ENCODE measurements at places on chromosomes 13 and 19.

GRCh38 chr13:51538591-51539179 lies 45.6 kb upstream of the WDFY2 start:
- DNase-seq: no peak

GRCh38 chr19:3504735-3505134 lies 1.4 kb upstream of the FZR1 start:
- no peak for DNase-seq

- DNase-seq: no peak
Measured at GRCh38 chr13:22789027-22789593, 391.7 kb upstream of the SGCG start.

- peak; percentile 48 for DNase-seq
Measured at GRCh38 chr19:13748169-13748828, 16.0 kb upstream of the MRI1 start.

- peak; percentile 13 for DNase-seq
Measured at GRCh38 chr13:50649211-50649610, 194.3 kb downstream of the DLEU7 start.

DNA sequence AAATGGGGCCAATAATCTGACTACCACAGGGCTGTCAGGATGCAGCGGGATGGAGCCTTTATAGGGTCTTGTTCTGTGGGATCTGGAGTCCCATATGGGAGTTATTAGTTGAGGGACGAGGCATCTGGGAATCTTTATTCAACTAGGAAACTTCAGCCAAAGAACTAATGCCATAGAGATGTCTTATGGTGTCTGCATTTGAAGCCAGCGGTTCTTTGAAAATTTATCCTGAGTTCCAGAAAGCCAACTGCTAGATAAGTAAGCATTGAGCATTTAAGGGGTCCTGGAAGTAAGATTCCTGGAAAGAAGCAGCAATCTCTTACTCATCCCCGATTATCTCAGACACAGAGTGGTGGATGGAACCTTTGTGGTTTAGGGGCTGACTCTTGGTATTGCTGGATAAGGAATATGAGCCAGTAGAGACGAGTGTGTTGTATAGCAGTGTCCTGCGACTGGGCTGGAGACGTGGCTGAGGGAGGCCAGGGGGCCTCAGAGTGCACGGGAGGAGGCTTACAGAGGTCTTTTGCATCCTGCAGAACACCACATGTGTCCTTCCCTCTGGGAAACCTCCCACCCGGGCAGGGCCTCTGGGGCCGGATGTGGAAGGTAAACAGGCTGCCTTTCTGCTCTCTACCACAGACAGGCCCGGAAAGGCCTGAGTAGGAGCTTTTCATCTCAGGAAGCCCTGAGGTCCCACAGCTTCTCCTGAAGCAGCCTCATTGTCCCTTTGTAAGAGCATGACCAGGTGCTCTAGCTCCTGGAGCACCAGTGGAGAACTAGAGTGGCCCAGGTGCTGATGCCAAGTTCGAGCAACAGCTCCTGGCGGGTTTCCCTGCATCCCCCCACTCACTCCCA lies 28.8 kb downstream of the ACTN4 start:
- peak; percentile 83 for DNase-seq

- no peak for DNase-seq
Measured at GRCh38 chr13:112974671-112975070, 5.7 kb downstream of the MCF2L start.

GRCh38 chr13:55652657-55653056 lies 1488.1 kb upstream of the PRR20A start:
- DNase-seq: no peak

- DNase-seq: no peak
Measured at GRCh38 chr13:112867301-112867711, 101.7 kb upstream of the MCF2L start.

DNA sequence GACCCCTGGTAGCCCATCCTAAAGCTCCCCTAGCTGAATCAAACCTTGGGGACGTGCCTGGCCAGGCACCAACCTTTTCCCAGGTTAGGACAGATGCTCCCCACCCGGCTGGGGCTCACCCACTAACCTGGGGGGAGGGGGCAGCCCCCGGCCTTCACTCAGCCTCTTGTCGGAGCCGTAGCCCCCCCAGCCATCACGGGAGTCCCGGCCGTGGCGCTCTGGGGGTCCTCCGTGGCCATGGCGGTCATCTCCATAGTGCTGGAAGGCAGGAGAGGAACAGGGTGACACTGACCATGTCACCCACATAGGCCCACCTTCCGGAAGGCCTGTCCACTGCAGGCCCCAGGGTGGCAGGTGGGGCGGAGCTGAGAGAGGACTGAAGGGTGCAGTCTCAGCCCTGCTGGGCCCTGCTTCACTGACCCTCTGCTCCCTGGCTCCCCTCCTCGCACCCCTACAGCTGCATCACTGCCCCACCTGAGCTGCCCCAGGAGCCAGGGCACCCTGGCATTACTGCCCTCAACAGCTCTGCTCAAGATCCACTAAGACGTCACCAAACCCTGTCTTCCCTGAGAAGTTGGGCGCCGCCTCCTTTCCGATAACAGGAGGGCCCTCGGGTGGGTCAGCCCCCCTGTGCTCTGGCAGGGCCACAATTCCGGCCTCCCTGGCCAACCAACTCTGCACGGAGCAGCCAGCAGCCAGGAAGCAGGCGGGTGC lies 22.6 kb upstream of the TINCR start:
- no peak for DNase-seq

GRCh38 chr13:110015253-110015652 lies 228.9 kb upstream of the IRS2 start:
- peak; percentile 25 for DNase-seq

DNA sequence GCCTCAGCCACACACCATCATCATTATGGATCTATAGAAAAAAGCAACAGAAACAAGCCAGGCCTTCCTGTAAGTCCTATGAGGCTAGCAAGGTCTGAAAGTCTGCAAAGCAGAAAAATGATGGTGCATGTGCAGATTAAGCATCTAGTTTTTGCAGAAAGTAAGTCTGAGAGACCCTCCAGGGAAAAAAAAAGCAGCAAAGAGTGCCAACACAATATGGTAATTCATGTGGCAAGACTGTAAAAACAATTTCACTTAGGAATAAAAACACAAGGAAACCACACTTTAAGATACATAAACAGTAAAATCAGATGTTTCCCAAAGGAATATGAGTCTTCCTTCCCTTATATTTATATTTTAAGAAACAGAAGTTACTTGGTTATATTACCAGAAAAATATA lies 112.3 kb upstream of the FBXL3 start:
- DNase-seq: no peak

DNA sequence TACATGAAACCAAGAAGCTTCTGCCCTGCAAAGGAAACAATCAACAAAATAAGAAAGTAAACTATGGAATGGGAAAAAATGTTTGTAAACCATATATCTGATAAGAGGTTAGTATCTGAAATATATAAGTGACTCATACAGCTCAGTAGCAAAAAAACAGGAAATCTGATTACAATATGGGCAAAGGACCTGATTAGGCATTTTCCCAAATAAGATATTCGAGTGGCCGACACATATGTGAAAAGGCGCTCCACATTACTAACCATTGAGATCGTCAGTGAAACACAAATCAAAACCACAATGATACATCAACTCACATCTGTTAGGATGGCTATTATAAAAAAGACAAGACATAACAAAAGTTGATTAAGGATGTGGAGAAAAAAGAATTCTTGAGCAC lies 2818.6 kb upstream of the PCDH20 start:
- DNase-seq: peak; percentile 85

Measured in EH (cell line).